ENCODE measurements at places on chromosomes 16 and 17.

DNA sequence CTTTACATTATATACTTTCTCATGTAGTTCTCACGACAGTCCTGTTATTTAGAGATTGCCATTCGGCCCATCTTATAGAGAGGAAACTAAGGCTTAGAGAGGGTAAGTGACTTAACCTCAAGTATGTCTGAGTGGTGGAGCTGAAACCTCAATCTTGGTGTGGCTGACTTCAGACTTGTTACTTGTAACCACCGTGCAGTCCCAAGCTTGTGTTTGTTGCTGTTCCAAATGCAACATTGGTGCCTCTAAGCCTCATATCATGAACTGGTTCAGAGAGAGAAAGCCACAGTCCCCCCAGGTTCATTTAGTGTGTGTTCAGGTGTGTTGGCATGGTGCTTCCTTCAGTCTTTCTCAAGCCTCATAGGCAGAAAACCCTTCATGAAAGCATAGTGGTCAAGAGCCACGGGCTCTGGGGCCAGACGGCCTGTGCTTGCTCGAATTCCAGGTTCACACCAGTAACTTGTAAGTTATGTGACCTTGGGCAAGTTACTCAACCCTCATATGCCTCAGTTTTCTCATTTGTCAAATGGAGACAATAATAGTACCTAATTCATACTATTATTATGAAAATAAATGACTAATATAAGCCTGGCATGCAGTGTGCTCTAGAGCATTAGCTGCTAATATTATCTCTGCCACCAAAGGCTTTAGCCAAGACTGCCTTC, 39.9 kb downstream of the CDH1 start:
- no peak for DNase-seq

DNA sequence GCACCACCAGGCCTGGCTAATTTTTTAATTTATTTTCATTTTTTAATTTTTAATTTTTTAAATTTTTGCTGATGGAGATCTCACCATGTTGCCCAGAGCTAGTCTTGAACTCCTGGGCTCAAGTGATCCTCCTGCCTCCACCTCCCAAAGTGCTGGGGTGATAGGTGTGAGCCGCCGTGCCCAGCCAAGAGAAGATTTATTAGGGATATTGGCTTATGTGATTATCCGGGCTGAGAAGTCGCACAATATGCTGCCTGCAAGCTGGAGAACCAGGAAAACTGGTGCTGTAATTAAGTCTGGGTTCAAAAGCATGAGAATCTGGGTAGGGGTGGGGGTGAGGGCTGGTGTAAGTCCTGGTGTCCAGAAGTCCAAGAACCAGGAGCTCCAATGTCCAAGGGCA, 2.5 kb upstream of the C16orf90 start:
- DNase-seq = no peak

DNA sequence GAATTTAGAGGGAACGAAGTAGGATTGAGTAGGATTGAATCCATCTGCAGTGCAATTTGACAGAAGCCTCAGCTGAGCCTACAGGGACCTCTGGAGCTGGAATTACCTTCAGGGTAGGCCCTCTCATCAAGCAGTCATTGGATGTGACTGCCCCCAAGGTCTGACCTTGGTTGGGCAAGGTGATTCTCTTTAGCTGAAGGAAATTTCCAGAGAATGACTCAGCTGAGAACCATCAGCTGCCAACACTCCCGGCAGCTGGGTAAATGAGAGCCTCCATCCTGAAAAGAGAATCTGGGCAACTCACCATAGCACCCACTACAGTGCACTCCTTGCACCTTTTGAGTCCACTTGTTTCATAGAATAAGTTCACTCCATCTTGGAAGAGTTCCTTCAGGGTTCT, 113.5 kb upstream of the MED13 start:
- no peak for DNase-seq

GRCh38 chr16:83233153-83233552, 574.6 kb upstream of the HSBP1 start:
- no peak for DNase-seq

DNA sequence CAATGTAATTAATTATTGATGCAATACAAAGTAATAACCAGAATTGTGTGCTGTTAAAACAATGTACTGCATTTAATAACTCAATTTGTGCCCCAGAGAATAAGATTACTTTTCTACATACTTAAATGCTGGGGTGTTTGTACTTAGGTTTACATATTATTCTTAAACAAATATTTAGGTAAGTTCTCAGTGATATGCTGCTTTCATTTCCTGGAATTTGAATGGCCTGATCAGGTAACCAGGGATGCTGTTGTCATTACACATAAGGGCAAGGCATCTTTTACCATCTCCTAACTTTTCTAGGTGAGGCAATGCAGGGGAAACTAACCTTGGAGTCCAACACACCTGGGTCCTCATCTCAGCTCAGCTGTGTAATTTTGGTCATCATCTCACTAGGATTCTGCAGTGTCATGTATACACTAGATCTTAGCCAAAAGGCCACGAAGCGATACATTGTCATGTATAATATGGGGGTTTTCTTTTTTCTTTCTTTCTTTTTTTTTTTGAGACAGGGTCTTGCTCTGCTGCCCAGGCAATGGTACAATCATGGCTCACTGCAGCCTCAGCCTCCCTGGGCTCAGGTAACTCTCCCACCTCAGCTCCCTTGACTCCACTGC, 45.2 kb downstream of the MYO1D start:
- DNase-seq = no peak

DNA sequence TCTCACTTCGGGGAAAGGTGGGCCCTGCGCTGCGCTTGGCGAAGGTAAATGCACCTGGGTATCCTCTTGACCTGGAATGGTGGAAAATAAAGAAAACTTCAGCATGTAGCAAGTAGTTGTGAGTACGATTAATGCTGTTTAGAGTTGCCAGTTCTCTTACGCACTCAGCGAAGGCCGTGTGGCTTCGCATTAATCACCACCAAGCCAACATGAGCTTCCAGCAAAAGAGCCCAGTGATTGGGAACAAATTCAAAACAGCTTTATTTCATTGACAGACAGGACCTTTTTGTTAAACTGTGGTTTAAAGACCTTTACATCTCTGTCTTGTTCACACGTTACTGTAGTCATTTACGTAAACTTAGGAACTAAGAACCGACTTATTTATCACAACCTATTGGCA, 531.4 kb downstream of the MAF start:
- no peak for DNase-seq

DNA sequence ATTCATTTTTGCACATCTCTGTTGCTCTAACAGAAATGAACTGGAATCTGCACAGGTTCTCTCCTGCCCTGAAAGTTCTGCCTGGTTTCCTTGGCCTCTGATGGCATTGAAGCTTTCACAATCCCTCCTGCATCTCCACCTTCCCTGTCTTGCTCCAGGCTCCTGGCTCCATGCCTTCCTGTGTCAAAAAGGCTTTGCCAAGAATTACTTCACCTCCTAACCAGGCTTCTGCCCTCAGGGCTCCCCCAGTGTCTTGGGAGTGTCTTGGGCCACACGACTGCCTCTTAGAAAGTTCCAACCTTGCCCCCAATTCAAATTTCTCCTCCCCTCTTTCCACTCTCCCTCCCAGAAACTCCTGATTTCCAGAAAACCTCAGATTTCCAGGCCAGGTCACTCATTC, 37.0 kb upstream of the DNAH9 start:
- DNase-seq = no peak

- no peak for DNase-seq
Measured at GRCh38 chr17:53629188-53629587, 193.5 kb upstream of the KIF2B start.

- DNase-seq = no peak
Measured at GRCh38 chr17:50831471-50831928, 3.9 kb upstream of the WFIKKN2 start.

GRCh38 chr17:73390221-73390620, 78.4 kb upstream of the CDC42EP4 start:
- DNase-seq = no peak

DNA sequence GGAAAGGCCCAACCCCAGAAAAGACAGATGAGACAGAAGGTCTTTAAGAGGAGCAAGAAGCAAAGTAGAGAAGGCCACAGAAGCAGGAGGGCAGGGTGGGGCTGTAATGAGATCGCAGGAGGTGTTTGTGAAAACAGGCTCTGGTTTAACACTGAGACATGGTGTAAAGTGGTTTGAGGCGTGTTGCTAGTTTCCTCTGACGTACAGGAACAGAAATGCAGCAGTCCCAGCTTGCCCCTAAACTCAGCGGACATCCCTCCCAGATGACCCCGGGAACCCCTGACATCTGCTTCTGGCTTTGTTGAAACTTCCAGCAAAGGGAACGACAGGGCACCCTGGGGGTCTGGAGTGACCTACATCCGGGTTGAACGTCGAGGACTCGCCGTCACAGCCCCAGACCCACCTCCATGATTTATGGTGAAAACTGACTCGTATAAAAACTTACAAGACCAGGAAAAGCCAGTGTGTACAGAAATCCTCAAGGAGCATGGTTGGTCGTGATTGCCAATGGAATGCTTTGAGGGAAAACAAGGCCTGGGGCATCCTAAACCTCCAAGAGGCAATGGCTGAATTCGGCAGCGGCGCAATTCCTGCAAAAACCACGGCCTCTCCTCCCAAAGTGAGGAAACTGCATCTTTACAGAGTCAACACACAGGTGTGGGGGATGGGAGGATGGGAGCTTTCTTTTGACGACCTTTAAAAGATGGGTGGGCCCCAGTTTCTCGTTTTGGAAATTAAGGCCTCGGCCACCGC, 25.8 kb downstream of the LITAF start:
- peak; percentile 70 for DNase-seq

- DNase-seq = no peak
Measured at GRCh38 chr17:27218041-27218440, 75.9 kb upstream of the WSB1 start.

- no peak for DNase-seq
Measured at GRCh38 chr16:50830698-50831097, 88.8 kb downstream of the CYLD start.

GRCh38 chr16:14345512-14346115, 274.5 kb downstream of the MRTFB start:
- DNase-seq = no peak

GRCh38 chr17:39164675-39165143, 1.3 kb downstream of the ARL5C start:
- peak; percentile 62 for DNase-seq

DNA sequence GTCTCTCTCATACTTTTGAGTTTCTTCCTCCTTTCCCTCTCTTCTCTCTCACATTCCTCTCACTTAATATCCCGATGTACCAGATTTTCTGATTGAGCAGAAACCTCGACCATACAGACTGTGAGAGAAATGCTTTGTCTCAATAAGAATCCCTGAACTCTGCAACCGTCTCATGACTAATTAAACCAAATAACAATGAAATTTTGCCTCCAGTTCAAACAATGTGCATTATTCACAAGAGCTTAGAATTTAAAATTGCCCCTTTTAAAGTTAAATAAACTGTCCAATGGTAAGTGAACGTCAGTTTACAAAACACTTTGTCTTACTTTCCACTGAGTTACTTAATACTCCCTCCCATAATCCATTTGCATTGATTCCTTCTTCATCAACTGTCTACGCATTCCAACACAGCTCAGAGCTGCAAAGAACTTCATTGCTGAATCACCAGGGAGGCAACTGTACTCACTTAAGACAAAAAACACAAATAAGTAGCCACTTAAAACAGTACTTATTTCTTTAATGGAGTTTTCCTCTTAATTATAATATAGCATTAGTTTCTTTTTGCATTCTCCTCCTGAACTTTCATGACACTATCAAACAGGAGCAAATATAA, 4.9 kb downstream of the CDH11 start:
- DNase-seq = no peak

DNA sequence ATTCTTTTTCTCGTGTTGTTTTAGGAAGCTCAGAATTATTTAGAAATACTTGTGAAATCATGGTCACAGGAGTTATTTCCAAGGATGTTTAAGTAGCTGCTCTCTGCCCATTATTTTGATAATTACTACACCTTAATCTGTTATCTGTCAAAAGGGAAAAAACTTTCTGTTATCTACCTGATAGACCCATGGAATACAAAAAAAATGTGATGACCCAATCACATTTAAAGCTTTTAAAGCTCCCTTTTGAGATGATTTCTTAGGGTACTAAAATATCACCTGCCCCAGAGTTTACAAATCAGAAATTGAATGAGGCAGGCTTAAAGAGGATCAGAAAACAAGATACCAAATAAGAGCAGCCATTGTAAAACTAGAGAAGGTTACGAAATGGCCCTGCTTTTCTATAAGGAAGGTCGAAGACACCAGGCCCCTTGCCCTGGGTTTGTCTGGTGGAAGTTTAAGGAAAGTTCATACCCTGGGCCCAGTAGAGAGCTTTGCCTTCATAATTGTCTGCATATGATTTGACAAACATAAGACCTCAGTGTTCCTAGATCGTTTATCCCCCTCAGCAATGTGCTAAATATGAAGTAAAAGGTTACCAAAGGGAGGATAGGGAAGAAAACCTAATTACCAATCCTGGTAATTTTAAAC, 149.9 kb upstream of the TBX2 start:
- no peak for DNase-seq

GRCh38 chr17:3688027-3688553, 7.9 kb downstream of the P2RX5 start:
- DNase-seq = no peak

- no peak for DNase-seq
Measured at GRCh38 chr17:62782730-62783270, 25.3 kb downstream of the MARCHF10 start.

- DNase-seq = peak; percentile 22
Measured at GRCh38 chr17:8894673-8895578, 27.5 kb upstream of the PIK3R6 start.

DNA sequence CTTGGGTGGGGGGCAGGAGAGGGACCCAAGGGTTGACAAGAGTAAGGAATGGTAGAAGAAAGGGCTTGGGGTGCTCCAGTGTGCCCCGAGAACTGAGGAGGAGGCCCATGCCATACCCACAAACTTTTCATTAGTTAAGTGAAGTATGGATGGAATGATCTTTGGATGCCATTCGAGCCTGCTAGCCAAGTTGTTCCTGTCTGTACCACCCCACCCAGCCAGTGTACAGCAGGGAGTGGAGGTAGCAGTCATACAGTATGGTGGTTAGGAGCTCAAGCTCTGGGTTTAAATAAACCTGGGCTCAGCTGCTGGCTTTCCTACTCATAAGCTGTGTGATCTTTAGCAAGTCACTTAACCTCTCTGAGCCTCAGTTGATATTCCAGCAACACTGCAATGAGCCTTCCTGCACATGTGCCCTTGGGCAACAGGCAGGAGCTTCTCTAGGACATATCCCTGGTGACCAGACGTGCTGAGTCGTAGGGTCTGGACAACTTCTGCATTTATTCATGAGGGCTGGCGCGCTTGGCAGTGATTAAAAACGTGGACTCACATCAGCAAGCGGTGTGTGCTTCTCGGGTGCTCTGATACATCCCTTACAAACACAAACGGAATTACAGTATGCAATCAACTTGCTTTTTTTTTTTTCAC, 22.9 kb downstream of the ITPRIPL2 start:
- no peak for DNase-seq

GRCh38 chr17:45384047-45384788, 48.5 kb downstream of the ARHGAP27 start:
- DNase-seq = no peak

DNA sequence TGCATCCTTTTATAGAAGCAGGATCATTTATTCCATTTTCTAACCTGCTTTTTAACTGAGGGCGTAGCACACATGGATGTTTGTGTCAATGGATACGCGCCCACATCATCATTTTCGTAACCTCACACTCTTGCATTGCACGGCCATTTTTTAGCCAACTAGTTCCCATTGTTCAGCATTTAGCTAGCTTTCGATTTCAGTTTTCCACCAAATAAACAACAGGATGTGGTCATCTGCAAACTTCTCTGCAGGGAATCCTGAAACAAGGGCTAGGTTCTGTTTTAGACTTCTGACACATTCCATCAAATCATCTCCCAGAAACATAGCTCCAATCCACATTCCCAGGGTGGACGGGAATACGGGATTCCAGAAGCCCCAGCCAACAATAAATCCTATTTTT, 6.4 kb downstream of the CYB561 start:
- DNase-seq = no peak

GRCh38 chr17:80428363-80428762, 13.4 kb downstream of the ENDOV start:
- DNase-seq = no peak
